ENCODE measurements at places on chromosomes 6 and 20. TPM values are rescaled to one million over a fixed set of nuclear protein-coding genes. Genes with fewer than 3 reads are reported as not detected.

DNA sequence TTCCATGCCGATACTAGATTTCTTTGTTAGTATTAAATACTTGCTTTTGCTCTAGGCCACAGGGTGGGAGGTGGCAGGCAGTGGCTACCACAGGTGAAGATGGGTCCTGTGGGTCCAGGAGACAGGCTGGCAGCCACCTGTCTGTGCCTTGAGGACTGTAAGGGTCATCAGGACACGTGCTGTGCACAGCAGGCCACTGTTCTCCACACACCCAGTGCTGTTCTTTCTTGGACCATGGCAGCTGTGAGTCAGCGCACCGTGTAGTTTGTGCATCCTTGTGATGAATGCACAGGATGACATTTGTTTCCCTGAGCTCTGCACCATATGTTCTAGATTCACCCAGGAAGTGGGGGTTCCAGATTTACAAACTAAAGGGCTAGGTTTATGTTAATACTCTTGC lies 317.0 kb downstream of the ZFAND3 start:
- no peak overlapping the region for H3K4me3 ChIP-seq
- no peak overlapping the region for H3K27ac ChIP-seq
- no peak for DNase-seq
- H3K4me1 ChIP-seq: peaks cover 55% of the 10 kb centered on the region
- no peaks in the 10 kb centered on the region for H3K36me3 ChIP-seq

DNA sequence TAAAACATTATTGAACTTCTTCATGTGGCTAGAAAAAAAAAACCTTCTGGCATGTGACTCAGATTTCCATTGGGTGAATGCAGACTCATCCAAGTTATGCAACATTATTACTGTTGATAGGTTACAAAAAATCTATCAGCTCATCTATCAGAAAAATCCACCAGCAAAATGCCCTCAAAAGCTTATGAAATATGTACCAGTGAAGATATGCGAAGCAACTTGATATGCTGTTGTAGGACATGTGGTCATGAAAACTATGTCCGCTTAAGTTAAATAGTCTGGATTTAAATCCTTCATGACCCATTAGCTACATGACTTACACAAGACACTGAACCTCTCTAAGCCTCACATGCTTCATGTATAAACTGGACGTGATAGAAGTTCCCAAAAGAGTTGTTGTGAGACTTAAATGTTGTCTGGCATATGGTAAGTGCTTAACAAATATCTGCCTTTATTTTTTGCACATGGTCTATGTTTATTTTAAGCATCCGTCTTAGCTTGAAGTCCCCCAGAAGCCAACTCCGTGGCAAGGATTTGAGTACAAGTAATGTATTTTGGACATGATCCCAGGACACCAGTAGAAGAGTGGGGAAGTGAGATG lies 12.5 kb upstream of the BFSP1 start:
- H3K27me3 ChIP-seq: peaks cover 23% of the 10 kb centered on the region
- H3K36me3 ChIP-seq: no peaks in the 10 kb centered on the region
- no peak for DNase-seq
- H3K27ac ChIP-seq: no peak overlapping the region
- H3K4me3 ChIP-seq: no peak overlapping the region
- peaks cover 2% of the 10 kb centered on the region for H3K4me1 ChIP-seq

PDYN gene
- not detected for total RNA-seq

- peaks cover 10% of the 10 kb centered on the region for H3K36me3 ChIP-seq
- no peak overlapping the region for H3K27ac ChIP-seq
- DNase-seq: no peak
- H3K4me1 ChIP-seq: no peaks in the 10 kb centered on the region
Measured at GRCh38 chr20:37976887-37977286, 56.4 kb downstream of the TTI1 start.

- H3K4me3 ChIP-seq: no peak overlapping the region
- no peaks in the 10 kb centered on the region for H3K36me3 ChIP-seq
- no peak overlapping the region for H3K27ac ChIP-seq
- no peak for DNase-seq
Measured at GRCh38 chr20:61052776-61053442, 199.2 kb upstream of the CDH4 start.

PLN gene
- not detected for total RNA-seq

DNA sequence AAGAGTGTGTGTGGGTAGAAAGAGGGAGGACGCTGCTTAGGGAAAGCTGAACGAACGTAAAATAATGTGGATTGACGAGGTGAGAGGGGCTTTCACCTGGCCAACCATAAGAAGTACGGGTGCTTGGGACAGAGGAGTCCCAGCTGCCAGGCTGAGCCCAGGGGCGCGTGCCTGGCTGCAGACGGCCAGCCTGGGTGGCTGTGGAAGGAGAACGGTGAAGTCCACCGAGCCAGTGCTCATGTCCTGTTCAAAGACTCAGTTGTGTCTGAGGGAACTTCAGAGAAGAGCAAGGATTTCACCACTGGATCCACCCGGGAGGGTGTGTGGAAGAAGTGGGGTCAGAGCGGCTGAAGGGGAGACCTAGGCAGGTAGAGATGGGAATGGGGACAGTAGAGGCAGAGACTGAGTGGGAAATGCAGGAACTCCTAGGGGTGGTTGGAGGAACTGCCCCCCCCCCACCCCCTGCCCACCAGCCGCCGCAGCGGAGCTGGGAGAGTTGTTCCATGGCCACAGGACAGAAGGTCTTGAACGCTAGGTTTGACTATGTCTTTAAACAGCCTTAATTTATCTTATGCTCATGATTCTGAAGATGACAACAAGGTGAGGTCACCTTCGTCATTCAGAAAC lies 68.1 kb upstream of the TBXT start:
- peaks cover 10% of the 10 kb centered on the region for H3K4me1 ChIP-seq
- peaks cover 55% of the 10 kb centered on the region for H3K27me3 ChIP-seq
- H3K27ac ChIP-seq: peak overlapping the region; percentile 83

DNA sequence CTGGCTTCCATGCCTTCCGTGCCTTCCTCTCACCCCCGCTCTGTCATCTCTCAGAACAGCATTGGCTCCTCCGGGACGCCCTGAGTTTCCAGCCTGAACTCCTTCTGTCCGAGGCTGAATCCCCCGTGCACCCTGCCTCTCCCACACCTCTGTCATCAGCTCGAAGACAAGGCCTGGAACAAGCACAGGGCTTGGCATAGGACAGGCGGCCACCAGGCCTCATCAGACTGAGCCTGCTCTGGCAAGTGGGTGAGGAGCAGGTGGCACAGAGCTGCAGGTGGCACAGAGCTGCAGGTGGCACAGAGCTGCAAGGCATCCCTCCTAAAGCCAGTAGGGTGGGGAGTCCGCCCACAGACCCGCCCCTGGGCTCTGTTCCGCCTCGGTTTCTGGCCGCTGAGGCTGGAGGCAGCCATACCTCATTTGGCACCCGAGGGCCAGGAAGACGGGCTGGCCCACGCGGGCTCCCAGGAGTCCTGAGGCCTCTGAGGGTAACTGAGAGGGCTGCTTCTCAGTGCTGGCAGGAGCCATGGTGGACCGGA lies 60.2 kb downstream of the EZR start:
- peaks cover 20% of the 10 kb centered on the region for H3K36me3 ChIP-seq
- H3K4me1 ChIP-seq: peaks cover 4% of the 10 kb centered on the region
- H3K4me3 ChIP-seq: no peak overlapping the region
- no peaks in the 10 kb centered on the region for H3K27me3 ChIP-seq
- H3K27ac ChIP-seq: no peak overlapping the region

SOX4 gene
- total RNA-seq: 0.98 TPM

DNA sequence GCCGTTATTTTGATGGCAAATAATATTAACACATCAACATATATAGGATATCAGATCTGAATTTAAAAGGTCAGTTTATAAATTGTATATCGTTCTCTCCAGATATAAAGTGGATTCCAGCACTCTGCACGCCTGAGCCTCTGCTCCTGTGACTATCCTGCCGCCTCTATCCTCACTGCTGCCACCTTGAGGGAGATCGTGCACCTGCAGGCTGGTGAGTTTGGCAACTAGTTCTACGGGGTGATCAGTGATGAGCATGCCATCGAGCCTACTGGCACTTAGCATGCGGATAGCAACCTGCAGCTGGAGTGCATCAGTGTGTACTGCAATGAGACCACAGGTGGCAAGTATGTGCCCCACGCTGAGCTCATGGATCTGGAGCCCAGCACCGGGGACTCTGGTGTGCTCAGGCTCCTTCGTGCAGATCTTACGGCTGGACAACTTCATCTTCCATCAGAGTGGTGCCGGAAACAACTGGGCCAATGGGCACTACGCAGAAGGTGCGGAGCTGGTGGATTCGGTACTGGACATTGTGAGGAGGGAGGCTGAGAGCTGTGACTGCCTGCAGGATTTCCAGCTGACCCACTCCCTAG lies 84.9 kb downstream of the FBXO5 start:
- peak; percentile 63 for DNase-seq
- H3K27me3 ChIP-seq: peaks cover 25% of the 10 kb centered on the region

SLC17A3 gene
- total RNA-seq: not detected

PLCB1 gene
- total RNA-seq: 13.4 TPM

- H3K36me3 ChIP-seq: peaks cover 5% of the 10 kb centered on the region
- peaks cover 2% of the 10 kb centered on the region for H3K4me1 ChIP-seq
- no peak overlapping the region for H3K4me3 ChIP-seq
Measured at GRCh38 chr6:53011979-53012378, 16.9 kb upstream of the GSTA4 start.

DNA sequence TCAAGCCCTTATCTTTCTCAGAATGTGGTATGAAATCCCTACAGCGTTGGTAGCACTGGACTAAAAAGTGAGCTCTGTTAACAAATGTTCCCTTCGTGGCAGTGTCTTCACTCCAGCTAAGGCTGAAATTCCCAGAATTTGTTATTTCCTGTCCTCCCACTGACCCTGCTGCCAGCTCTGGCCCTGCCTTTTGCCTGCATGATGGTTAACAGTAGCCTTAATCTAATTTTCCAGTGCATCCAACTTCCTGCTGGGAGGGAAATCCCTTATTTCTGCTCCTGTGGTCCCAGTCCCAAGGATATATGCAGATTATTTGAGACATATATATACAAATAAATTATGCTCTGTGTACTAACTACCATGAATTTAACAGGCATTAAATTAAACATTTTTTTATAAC lies 157.2 kb upstream of the CARMIL1 start:
- no peaks in the 10 kb centered on the region for H3K27me3 ChIP-seq
- H3K4me3 ChIP-seq: no peak overlapping the region
- peaks cover 52% of the 10 kb centered on the region for H3K4me1 ChIP-seq
- no peak for DNase-seq
- H3K27ac ChIP-seq: peak overlapping the region; percentile 52
- peaks cover 47% of the 10 kb centered on the region for H3K36me3 ChIP-seq

GRCh38 chr20:54207053-54207742 lies 689 bp upstream of the PFDN4 start:
- H3K27ac ChIP-seq: peak overlapping the region; percentile 98
- DNase-seq: no peak
- H3K4me1 ChIP-seq: peaks cover 24% of the 10 kb centered on the region

FAM209B gene
- total RNA-seq: 1.5 TPM

GRCh38 chr20:1894471-1894950 lies 696 bp upstream of the SIRPA start:
- H3K36me3 ChIP-seq: no peaks in the 10 kb centered on the region
- H3K27ac ChIP-seq: no peak overlapping the region
- DNase-seq: no peak
- H3K27me3 ChIP-seq: peaks cover 45% of the 10 kb centered on the region
- H3K4me1 ChIP-seq: peaks cover 2% of the 10 kb centered on the region

GRCh38 chr20:9578594-9578993 lies 64.2 kb downstream of the LAMP5 start:
- H3K4me1 ChIP-seq: no peaks in the 10 kb centered on the region
- H3K36me3 ChIP-seq: no peaks in the 10 kb centered on the region
- no peak overlapping the region for H3K4me3 ChIP-seq
- no peak for DNase-seq
- no peak overlapping the region for H3K27ac ChIP-seq

DNA sequence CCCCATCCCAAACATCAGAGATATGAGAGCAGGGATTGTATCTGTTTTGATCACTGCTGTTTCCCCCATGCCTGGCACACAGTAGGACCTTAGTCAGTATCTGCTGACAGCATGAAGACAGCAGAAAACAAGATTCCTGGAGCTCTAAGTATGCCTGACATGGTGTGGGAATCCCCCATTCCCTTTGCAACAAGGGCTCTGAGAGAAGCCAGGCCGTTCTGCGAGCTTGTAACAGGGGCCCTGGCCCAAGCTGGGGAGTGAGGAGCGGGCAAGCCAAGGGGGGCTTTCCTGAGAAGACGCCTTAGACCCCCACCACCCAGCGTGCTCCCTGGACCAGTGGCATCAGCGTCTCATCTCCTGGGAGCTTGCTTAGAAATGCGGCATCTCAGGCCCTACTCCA lies 25.2 kb downstream of the PREX1 start:
- DNase-seq: no peak
- peaks cover 24% of the 10 kb centered on the region for H3K36me3 ChIP-seq
- H3K4me3 ChIP-seq: peak overlapping the region; percentile 32
- H3K27me3 ChIP-seq: no peaks in the 10 kb centered on the region
- peaks cover 67% of the 10 kb centered on the region for H3K4me1 ChIP-seq
- peak overlapping the region; percentile 58 for H3K27ac ChIP-seq

ANKRD6 gene
- total RNA-seq: 3.2 TPM

STMN3 gene
- 3.2 TPM for total RNA-seq

NKAIN4 gene
- total RNA-seq: not detected

DNA sequence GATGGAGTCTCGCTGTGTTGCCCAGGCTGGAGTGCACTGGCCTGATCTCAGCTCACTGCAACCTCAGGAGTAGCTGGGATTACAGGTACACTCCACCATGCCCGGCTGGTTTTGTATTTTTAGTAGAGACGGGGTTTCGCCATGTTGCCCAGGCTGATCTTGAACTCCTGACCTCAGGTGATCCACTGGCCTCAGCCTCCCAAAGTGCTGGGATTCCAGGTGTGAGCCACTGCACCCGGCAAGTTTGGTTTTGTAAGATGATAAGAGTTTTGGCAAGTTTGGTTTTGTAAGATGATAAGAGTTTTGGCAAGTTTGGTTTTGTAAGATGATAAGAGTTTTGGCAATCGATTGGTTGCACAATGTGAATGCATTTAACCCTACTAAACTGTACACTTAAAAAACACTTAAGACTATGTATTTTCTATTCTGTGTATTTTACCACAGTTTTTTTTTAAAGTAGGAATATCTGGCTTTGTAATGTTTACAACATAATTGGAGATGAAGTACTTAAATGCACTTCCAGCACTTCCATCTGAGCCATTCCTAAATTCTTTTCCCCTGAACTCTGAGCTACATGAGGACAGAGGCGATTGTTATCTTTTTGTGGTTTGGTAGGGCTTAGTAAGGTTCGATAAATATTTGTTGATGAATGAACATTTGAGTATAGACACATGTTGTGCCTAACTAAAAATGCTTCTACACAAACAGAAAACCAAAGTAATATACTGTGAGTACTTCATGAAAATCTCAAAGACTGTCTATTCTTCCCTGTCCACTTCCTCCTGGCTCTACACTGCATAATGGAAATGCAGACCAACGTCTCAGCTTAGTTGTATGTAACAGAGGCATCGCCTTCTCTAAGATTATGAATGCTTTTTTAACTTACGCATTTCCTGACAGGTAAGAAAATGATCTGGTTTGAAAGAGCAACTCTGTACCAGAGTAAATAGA lies 18.8 kb downstream of the SAMHD1 start:
- H3K27me3 ChIP-seq: no peaks in the 10 kb centered on the region
- H3K4me3 ChIP-seq: no peak overlapping the region
- peak overlapping the region; percentile 83 for H3K27ac ChIP-seq
- H3K4me1 ChIP-seq: peaks cover 49% of the 10 kb centered on the region
